ENCODE measurements at places on chromosomes 4 and X. TPM values are rescaled to one million over a fixed set of nuclear protein-coding genes. Genes with fewer than 3 reads are reported as not detected.
A peak's percentile ranks its signal among the peaks of the same experiment; 100 is the strongest.

- peak; percentile 40 for DNase-seq
Measured at GRCh38 chr4:22500128-22500611, 15.7 kb downstream of the ADGRA3 start.

- DNase-seq: no peak
Measured at GRCh38 chrX:152819732-152820131, 10.8 kb downstream of the CETN2 start.

GRCh38 chr4:15293711-15294110 lies 134.1 kb upstream of the C1QTNF7 start:
- DNase-seq: no peak

DNA sequence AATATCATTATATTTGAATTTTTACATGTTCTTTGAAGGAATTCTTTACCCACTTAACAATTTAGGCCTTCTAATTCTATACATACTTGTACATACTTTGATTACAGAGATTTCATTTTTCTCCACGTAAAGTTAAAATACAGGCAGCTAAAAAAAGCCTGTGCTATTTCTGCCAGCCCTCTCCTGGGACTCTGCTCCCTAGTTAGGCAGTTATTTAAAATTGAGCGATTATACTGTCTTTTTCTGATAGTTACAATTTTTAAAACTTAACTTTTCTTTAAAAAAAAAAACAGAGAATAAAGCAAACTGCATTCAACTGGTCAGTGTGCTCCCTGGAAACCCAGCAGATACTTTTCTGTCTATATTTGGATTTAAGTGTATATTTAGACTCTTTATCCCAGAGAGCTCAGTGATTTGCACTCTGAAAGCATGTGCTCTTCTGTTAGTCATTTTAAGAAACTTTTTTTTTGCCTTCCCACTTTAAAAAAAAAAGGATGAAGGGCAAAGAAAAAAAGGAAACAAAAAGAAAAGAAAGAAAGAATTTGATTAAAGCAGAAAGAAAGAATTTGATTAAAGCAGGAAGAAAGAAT lies 18.1 kb upstream of the FAM241A start:
- no peak for DNase-seq

GRCh38 chrX:20265726-20266681 lies 705 bp downstream of the RPS6KA3 start:
- DNase-seq: peak; percentile 32

GRCh38 chr4:181752516-181752915 lies 490.7 kb upstream of the TENM3 start:
- DNase-seq: no peak

DNA sequence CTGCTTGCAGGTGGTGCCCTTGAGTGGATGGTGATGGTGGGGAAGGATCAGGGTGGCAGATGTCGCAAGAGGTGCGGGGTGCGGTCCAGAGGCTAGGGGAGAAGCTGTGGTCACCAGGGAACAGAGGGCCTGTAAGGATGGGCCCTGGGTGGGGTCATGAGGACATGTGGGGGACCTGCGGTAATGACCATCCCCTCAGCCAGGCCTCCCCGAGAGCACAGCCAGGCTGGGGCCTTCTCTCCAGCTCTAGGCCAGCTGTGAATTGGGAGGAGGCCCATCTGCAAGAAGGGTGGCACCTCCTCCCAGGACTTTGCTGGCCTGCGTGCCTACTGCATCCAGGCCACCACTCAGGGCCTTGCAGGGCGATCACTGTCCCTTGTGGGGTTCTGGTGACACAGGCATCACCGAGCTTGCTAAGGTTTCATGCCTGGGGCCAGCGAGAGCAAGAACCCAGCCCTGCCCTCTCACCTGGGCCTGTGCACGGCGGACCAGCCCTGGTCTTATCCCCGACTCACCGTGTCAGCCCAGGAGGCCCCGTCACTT lies 34.1 kb upstream of the MXD4 start:
- DNase-seq: no peak

GRCh38 chrX:121457096-121457495 lies 409.7 kb downstream of the GLUD2 start:
- no peak for DNase-seq

DNA sequence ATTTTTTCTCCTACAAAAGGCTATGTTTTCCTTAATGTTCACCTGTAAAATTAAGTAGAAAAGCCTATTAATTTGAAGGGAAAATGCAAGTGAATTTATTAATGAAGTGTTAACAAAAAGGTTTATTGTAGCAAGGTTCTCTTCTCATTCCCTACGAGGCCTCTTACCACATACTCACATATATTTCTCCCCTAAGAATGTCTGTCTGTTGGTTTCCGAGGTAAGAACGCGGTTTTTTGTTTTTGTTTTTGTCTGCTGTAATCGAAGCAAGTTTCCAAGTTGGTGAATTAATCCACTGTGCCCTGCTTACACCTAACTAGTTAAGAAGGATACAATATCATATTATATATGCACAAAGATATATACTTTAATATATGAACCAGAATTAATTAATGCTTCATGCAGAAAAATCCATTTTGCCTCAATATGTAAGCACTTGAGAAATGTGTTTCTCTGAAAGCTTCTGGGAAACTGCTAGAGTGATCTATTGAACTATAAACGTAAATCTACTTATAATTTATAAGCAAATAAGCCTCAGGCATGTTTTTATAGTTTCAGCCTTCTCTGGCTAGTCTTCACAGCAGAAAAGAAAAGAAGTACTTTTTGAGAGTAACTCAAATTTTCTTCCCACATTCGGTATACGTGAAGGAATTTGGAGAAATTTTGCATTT lies 120.8 kb downstream of the EGF start:
- DNase-seq: no peak

DNA sequence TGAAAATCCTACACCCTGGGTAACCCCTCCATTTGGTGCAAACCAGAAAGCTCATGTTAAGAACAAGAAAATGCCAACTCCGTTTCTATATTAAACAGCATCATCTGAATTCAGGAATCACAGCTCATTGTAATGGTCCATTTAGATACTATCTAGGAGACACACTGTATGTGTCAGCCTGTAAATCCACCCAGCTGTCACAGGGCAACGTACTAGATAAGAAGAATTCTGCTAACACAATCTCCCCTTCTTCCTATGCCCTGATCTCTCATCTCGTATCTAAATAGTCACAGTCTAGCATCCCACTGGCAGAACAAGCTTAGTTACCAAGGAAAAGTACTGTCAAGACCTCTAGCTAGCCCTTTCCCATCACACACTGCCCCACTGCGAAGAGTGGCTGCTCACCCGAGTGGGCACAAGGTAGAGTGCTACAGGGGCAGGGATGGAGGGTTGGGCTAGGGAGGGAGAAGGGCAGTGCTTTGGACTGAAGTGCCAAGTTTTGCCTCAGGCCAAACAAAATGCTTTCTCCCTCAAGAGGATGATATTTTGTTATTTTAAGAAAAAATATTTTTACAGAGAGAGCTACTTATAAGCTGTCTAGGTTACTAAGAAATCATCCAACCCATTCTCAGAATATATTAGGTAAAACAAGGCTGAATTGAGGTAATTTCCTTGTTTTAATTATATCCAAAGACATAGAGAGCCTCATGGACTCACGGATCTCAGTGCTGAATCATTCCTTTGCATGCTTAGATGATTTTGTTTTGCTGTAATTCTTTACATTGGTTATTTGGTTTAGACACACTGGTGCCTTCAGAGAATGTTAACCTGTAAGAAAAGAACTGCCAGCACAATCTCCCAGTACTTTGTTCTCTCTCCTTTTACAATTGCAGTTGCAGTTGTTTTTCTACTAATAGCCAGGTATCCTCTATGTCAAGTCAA lies 196.6 kb downstream of the PRDM5 start:
- no peak for DNase-seq

- DNase-seq: no peak
Measured at GRCh38 chr4:154869301-154869700, 88.2 kb downstream of the RBM46 start.

DNA sequence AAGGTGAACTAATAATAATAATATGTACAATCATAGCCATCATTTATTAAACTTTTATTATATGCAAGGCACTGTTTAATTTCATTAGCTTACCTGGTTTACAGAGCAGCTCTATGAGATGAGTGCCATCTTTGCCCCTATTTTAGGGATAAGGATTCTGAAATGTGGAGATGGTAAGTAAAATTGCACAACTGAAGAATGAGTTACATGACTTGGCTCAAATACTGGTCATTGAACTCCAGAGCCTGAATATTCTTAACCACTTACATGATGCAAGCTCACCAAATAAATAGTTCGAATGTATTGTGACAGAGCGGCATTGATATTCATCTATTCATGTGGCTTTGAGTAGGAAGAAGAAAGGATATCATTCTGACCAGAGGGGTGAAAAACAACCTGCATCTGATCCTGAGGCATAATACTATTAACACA lies 11.7 kb downstream of the ALB start:
- DNase-seq: no peak

DNA sequence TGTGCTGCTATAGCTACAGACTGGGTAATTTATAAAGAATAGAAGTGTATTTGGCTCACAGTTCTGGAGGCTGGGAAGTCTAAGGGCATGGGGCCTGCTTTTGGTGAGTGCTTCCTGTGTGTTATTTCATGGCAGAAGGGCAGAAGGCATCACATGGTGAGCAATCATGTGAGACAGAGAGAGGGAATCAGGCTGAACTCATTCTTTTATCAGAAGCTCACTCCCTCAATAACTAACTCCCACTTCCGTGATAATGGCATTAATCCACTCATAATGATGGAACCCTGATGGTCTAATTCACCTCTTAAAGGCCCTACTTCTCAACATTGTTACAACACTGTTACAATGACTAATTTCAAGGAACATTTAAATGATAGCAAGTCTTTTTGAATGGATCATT lies 129.4 kb downstream of the FAT4 start:
- DNase-seq: no peak

DNA sequence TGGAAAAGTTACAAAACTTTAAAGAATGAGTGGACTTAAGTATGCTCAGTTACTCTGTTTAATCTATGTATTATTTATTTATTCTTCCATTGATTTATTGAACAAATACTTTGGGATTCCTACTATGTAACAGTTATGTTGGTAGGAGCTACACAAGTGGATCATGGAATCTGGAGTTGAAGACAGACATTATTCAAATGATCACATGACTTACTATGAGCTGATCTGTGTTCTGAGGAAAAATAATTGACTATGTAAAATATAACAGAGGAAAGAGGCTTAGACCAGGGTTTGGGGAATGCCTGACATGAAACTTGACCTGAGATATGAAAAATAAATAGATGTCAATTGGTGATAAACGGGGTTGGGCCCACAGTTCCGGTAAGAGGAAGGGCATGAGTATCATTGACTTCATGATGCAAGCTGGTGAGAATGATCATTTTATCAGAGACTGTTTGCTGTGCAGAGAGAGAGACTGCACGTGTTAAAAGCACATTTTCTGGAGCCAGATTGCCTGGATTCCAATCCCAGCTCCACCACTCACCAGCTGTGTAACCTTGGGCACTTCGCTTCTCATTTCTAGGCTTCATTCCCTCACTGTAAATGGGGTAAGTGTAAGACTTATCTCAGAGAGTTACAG lies 179.0 kb downstream of the SPCS3 start:
- peak; percentile 3 for DNase-seq

DNA sequence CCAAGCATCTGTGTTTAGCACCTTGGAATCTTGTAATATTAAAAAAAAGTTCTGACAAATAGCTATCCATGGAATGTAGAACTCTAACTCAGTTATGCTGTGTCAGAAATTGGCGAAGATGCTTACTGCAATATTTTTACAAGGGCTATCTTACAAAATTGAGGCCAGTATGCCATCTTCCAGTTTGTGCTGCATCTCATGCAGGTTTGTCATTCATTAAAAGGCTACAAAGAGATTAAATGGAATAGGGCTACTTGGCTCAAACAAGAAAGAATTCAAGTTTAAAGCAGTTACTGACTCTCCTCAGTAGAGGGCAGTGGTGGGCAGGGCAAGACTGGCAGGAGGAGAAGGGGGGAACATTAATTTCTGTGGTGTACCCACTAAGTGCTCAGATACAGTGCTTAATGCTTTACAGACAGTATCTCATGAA lies 66.5 kb downstream of the SHROOM4 start:
- peak; percentile 49 for DNase-seq

DNA sequence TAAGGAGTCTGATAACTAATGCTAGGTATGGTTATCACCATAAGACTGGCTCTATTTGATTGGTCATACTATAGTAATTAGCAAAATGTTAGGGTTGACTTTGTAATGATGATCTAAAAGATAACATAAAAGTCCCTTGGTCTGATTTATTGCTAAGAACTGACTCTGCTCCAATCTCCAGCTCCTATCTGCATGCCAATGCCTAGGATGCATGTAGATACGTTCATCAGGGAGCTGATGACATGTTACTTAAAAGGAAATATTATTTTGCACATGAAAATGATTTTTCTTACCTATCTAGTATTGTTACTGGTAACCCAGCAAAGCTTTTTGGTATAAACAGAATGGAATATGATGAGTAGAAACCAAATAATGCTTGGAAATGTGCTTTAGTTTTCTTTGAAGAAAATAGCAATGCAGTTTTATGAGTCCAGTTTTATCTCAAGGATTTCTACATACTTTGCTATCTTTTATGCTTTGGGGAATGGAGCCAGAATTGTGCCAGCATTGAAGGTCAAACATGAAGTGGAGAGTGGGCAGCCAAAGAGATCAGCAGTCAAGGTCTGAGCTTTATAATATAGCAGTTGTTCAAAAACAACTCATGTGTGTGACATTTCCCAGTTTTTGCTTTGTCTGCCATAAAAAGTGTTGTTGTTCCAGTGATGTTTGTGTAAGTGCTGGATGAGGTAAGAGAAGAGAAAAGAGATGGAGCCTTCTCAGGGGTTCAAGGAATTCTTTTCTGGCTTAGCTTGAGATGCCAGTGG lies 121.0 kb downstream of the ARHGAP24 start:
- DNase-seq: no peak

DNA sequence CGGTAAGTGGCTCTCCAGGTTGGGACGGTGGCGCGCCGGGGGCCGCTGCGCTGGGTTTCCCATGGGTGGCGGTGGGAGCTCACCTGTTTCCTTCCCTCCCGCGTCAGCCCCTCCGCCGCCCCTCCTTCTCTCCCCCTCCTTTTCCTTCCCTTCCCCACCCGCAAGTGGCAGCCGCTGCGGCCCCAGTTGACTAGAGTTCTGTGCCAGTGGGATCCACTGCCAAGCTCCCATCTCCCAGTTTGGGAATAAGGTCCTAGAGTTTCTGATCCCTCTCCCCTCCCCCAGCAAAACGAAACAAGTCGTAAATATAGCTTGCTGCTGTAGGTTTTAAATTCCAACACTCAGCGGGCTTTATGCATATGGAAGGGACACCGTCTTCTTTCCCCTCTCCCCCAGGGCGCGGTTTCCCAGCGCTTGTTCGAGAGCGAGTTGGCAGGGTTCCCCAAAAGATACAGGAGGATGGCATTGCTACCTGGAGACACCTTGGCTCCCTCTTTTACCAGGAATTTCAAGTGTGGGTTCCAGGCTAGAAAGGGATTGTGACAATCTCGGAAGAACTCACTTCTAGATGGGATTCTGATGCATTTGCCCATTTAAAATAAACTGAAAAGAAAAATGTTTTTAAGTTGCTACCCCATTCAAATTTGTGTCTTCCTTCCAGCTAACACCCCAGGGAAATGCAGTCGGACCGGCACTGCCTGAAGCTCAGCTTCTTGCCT lies 1.2 kb downstream of the TLL1 start:
- peak; percentile 2 for DNase-seq

GRCh38 chr4:498328-498904 lies 540 bp downstream of the ZNF721 start:
- DNase-seq: no peak

The ZAR1 gene
- not detected for total RNA-seq

The MAGEA4 gene
- total RNA-seq: not detected

The PCDH11X gene
- total RNA-seq: not detected

The MFAP3L gene
- 5.4 TPM for total RNA-seq

The IL15 gene
- total RNA-seq: 1.2 TPM

The HPSE gene
- 4.4 TPM for total RNA-seq

The NCBP2L gene
- not detected for total RNA-seq

The PDCL2 gene
- not detected for total RNA-seq

The OPHN1 gene
- 7.7 TPM for total RNA-seq

The SOWAHB gene
- total RNA-seq: not detected

The HSFX3 gene
- not detected for total RNA-seq

The DRD5 gene
- not detected for total RNA-seq
